ENCODE measurements at places on chromosomes 1 and 21.

GRCh38 chr1:22177354-22178003 lies 34.6 kb upstream of the WNT4 start:
- no peak for DNase-seq

GRCh38 chr1:64909031-64909430 lies 57.3 kb downstream of the JAK1 start:
- DNase-seq = no peak

GRCh38 chr1:65698590-65698989 lies 94.1 kb upstream of the PDE4B start:
- DNase-seq = no peak

- no peak for DNase-seq
Observed at GRCh38 chr1:12114916-12115315, 51.8 kb downstream of the TNFRSF8 start.

GRCh38 chr21:32844653-32845436 lies 73.3 kb upstream of the PAXBP1 start:
- DNase-seq = no peak

GRCh38 chr1:233544304-233544703 lies 69.6 kb upstream of the KCNK1 start:
- DNase-seq = no peak

DNA sequence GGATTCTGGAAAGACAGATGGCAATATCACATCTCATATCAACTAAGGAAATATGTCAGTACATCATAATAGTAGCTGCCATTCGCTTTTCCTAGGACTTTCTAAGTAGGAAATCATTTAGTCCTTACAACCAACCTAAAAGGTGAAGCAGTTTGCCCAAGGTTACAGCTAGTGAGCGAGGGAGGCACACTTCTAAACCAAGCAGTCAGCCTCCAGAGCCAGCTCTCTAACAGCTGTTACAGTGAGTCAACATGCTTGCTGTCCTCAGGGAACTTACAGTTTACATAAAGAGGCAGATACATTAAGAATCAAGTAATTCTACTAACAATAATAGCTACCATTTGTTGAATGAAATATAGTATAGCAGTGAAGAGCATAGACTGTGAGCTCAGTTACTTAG lies 57.1 kb downstream of the GIPC2 start:
- no peak for DNase-seq

DNA sequence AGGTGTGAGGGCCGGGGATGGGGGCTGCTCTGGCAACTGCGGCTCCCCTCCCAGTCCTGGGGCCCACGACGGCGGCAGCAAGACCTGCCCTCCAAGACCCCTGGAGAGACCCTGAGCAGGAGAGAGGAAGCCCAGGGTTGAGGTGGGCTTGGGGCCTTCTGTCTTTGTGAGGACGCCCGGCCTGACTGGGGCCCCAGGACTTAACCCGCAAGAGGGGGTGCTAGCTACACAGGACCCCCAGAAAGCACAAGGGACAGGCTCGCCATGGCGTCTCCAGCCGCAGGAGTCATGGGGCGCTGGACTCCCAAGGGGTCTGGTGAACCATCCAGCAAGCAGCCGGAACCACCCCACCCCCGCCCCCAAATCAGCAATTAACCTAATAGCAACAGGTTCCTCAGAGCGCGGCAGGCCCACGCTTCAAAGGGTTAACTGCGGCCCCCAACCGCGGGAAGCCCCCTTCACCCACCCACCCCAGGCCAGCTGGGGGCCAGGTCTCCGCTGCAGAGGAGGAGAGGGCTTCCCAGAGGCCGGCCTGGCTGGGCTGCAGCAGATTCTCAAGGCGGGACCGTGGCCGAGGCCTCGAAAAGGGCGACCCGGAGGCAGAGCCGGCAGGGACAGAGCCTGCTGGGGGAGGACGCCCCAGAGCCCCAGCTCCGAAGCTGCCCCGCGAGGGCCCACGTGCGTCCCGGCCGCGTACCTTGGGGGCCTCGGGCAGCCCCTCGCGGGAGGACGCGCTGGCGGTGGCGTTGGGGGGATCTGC lies 525 bp downstream of the C1QTNF12 start:
- DNase-seq = no peak

DNA sequence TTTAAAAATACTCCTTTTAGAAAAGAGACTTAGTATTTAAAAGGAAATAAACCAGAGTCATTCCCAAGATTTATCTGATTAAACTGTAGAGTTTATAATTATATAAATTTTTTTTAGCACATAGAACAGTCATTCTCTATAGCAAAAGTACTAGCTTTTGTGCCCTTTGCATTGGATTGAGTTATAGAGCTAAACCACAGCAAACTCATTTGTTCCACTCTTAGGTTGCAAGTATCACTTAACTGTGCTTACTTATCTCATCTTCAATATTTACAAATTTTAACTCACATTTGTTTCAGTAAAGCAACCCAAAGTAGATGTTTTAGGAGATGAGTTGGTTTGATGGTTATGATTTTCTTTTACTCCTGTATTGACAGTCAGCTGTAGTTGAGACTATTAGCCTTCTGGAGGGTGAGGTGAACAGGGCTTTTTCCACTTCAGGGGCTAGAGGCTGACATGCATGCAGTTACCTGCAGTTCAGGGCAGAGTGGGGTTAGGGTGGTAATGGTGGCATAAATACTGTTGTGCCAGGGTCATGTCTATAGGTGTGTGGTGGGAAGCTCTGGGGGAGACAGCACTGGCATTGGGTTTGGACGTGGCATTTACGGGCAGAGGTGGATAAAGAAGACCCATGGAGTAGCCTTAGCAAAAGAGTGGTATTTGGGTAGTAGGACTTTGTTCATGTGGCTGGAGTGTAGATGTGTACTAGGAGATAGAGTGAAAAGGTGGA lies 42.1 kb downstream of the DYRK1A start:
- DNase-seq = no peak

- DNase-seq = no peak
Observed at GRCh38 chr1:36481771-36482723, 666 bp downstream of the CSF3R start.

DNA sequence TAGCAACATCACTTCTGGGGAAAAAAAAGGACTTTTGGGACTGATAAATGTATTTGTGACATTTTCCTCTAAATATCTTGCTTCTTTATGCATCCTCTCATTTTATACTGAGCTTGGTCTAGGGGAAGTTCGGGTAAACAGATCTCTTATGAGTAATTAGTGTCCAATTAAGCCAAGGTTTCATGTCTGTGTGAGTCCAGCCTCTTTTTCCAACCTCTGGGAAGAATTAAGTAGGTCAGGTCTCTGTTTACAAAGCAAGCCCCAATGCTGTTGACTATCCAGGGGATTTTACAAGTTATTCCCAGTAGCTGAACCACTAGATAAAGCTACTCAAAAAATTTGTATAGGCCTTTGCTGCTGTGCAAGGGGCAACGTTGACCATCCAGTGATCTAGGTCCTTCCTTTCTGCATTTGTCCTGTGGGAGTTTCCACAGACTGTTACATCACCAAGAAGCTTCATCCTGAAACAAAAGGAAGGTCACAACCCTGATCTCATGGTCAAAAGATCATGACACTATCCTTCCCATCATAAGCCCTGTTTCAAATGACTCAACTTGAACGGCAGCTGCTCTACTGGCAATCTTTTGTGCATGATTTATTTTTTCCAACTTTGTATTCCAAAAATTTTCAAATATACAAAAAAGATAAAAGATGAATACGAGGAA lies 74.3 kb downstream of the ETS2 start:
- DNase-seq = no peak

- no peak for DNase-seq
Observed at GRCh38 chr1:243270097-243270864, 14.4 kb downstream of the SDCCAG8 start.

GRCh38 chr1:41695118-41695745 lies 210.7 kb upstream of the EDN2 start:
- no peak for DNase-seq

GRCh38 chr1:236920286-236920894 lies 83.9 kb downstream of the MT1HL1 start:
- no peak for DNase-seq

GRCh38 chr1:182910143-182910542 lies 42.8 kb downstream of the SHCBP1L start:
- no peak for DNase-seq

GRCh38 chr1:39080831-39081270 lies 54.7 kb downstream of the NDUFS5 start:
- no peak for DNase-seq

DNA sequence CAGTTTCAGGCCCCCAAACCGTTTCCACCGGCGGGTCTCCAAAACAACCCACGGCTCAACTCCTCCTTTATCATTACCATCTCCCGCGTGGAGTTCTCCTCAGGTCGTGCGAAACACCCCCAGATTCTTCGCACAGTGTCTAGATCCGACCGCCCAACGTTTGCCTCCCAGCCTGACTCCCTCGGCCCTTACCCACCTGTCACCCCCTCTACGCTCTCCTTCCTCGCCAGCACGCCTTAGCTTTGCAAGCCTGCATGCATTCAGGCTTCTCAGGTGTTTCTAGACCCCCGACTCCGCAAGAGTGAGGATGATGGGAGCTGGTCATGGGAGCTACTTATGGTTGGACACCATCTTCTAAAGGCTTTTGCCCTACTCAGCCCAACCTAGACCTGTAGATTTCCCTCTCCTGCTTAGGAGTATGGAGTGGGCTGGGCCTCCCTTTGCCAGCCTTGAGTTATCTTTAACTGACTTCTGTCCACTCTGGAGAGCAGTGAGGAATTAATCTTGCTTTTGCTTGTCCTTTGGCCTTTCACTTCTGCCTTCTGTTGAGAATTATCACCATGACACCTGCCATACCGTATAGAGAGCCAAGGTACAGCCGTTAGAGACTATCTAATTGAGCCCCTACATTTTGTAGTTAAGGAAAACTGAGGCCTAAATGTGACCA lies 865 bp downstream of the ATP5IF1 start:
- DNase-seq = no peak

GRCh38 chr1:216566641-216567205 lies 143.5 kb upstream of the USH2A start:
- DNase-seq = no peak

- DNase-seq = no peak
Observed at GRCh38 chr1:53590104-53590503, 130.9 kb downstream of the DMRTB1 start.

- no peak for DNase-seq
Observed at GRCh38 chr1:193185211-193185610, 1.2 kb downstream of the B3GALT2 start.

DNA sequence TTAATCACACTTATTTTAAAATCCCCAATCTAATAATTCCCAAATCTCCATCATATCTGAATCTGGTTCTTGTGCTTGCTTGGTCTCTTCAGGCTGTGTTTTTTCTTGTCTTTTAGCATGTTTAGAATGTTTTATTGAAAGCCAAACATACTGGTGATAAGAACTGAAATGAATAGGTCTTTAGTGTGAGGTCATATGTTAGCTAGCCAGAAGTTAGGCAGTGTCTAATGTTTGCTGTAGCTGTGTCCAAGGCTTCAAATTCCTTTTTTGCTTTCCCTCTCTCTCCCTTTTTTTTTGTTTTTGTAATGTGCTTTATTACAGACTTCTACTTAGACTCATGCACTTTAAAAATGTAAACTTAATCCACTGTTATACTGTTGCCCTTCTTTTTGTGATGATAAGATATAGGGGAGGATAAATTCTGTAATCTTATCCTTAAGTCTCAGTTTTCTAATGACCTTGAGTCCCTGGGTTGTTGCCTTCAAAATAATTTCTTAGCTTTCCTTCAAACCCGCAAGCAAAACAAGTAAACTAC lies 725.1 kb downstream of the BRINP3 start:
- DNase-seq = no peak

- no peak for DNase-seq
Observed at GRCh38 chr1:150809651-150810050, 1.6 kb upstream of the CTSK start.

GRCh38 chr1:58986996-58987767 lies 203.3 kb upstream of the JUN start:
- no peak for DNase-seq

- no peak for DNase-seq
Observed at GRCh38 chr1:32759997-32760623, 57.0 kb downstream of the YARS1 start.

DNA sequence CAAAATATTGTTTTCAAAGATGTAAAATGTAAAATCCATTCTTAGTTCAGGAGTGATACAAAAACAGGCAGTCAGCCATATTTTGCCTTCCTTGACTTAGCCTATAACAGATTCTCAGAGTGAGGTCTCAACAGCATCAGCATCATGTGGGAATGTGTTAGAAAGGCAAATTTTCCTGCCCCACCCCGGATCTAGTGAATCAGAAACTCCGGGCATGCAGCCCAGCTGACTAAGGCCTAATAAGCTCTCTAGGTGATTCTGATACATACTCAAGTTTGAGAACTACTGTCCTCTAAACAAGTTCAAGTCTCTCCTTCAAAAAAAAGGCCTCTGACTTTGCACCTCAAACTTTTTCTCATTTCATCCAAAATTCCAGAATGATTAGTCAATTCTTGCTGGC lies 46.9 kb upstream of the PRRC2C start:
- DNase-seq = no peak

DNA sequence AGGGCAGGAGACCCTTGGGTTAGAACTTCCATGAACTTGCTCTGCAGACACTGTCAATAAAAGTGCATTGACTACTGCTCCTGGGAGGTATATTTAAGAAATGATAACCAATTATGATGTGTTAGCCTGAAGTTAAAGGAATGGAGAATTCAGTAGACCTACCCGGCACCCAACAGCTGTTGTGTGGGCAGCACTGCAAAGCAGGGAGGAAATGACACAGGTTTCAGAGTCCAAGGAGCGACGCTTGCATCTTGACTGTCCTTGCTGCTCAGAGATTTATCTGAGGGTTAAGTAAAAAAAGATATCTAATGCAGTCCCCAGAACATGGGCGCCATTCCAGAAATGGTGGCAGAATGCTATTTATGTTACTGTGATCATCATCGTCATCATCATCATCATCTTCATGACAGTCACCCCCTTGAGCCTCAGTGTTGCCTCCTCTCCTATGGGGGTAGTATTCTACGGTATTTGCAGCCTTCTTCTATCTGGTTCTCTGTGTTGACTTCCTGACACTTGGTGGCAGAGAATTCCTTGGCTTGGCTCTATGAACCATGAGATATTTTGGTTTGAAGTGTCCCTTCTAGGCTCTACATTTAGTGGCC lies 225.9 kb downstream of the KAZN start:
- no peak for DNase-seq

GRCh38 chr1:45329445-45329844 lies 2.8 kb downstream of the HPDL start:
- no peak for DNase-seq
